ENCODE measurements at places on chromosomes 5 and 9. TPM values are rescaled to one million over a fixed set of nuclear protein-coding genes. Genes with fewer than 3 reads are reported as not detected.
A peak's percentile ranks its signal among the peaks of the same experiment; 100 is the strongest.

KIAA1958 gene
- 15.1 TPM for total RNA-seq

FOXD1 gene
- total RNA-seq = 0.33 TPM

STRBP gene
- total RNA-seq = 45.4 TPM

AHRR gene
- 8.7 TPM for total RNA-seq

JAKMIP2 gene
- 4.3 TPM for total RNA-seq

LCN10 gene
- total RNA-seq = not detected

DIPK1B gene
- 293 TPM for total RNA-seq

C9 gene
- total RNA-seq = not detected

ECSCR gene
- total RNA-seq = 565 TPM

PCDHB6 gene
- total RNA-seq = 1.1 TPM

FOXI1 gene
- total RNA-seq = 2.2 TPM

- H3K27ac ChIP-seq = no peak overlapping the region
- H3K27me3 ChIP-seq = peaks cover 4% of the 10 kb centered on the region
- no peaks in the 10 kb centered on the region for H3K36me3 ChIP-seq
- DNase-seq = no peak
Observed at GRCh38 chr9:89933578-89933977, 328.8 kb downstream of the GADD45G start.

DNA sequence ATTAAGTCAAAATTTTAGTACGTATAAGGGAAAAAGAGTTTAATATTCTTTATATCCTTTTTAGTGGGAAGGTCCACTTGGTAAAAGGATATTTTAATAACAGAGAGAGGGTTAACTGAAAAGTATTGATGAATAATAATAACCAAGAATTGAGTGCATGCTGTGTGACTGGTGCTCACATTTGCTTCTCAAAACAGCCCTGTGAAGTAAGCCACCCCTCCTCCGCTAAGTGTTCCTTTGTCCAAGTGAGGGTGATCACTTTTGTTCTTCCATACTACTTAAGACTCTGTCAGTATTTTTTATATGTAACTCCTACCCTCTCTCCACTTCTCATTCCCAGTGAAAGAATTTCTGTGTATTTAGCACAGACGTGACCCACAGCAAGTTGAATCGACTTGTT lies 51.5 kb downstream of the SLC44A1 start:
- H3K27ac ChIP-seq = peak overlapping the region; percentile 99
- H3K36me3 ChIP-seq = peaks cover 9% of the 10 kb centered on the region
- H3K4me3 ChIP-seq = peak overlapping the region; percentile 21
- peaks cover 6% of the 10 kb centered on the region for H3K27me3 ChIP-seq

DNA sequence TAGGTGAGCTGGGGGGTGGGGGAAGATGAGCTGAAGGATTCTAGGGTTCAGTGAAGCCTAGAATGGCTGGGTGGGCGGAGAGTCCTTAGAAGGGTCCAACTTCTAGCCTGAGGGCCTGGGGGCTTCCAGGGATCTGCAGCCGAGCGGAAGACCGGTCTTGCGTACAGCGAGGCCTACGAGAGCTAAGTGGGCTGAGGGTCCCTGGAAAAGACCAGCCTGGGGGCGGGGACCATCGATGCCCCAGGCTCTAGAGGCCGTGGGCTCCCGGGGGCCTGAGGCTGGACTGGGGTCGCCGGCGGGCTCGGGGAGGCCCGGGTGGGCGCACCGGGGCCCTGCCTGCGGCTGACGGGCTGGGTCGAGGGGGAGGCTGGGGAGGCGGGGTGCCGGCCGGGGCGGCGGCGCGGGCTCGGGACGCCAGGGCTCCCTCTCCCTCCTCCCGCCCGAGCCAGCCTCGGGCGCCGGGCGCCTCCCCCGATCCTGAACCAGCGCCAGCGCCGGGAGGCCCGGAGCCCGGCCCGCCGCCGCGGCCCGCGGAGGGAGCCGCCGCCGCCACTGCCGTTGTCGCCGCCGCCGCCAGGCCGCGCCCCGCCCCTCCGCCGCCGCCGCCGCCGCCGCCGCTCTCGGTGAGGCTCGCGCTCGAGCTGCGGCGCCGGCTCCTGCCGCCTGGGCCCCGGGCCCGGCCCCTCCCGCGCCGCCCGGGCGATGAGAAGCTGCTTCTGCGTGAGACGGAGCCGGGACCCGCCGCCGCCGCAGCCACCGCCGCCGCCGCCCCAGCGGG lies at the start of gene MVB12B:
MVB12B (plus strand) TSS at position 602 of the 778 bp plus-strand sequence; CDS start at position 703, 101 bp downstream.
- H3K27me3 ChIP-seq = no peaks in the 10 kb centered on the region
- H3K36me3 ChIP-seq = peaks cover 8% of the 10 kb centered on the region
- peak; percentile 45 for DNase-seq

GRCh38 chr5:164475339-164475977 lies 970.0 kb downstream of the MAT2B start:
- H3K27ac ChIP-seq = no peak overlapping the region
- no peaks in the 10 kb centered on the region for H3K4me1 ChIP-seq
- no peaks in the 10 kb centered on the region for H3K27me3 ChIP-seq
- no peak for DNase-seq

GRCh38 chr5:174609116-174609515 lies 115.3 kb upstream of the MSX2 start:
- DNase-seq = no peak
- H3K4me3 ChIP-seq = no peak overlapping the region
- no peaks in the 10 kb centered on the region for H3K4me1 ChIP-seq

GRCh38 chr9:111983484-111983908 lies 86.9 kb downstream of the UGCG start:
- no peak for DNase-seq
- peaks cover 21% of the 10 kb centered on the region for H3K4me1 ChIP-seq
- no peak overlapping the region for H3K4me3 ChIP-seq
- H3K27me3 ChIP-seq = peaks cover 17% of the 10 kb centered on the region
- no peak overlapping the region for H3K27ac ChIP-seq
- H3K36me3 ChIP-seq = no peaks in the 10 kb centered on the region

- no peaks in the 10 kb centered on the region for H3K27me3 ChIP-seq
- no peaks in the 10 kb centered on the region for H3K36me3 ChIP-seq
- no peak for DNase-seq
- H3K4me1 ChIP-seq = no peaks in the 10 kb centered on the region
- H3K27ac ChIP-seq = no peak overlapping the region
Observed at GRCh38 chr9:111916234-111916645, 19.6 kb downstream of the UGCG start.

Data from endothelial cell (in vitro differentiated cells).